Body of pancreas (tissue), 4 donors: ENCODE measurements at places on chromosomes 11 and 22. TPM values are rescaled to one million over a fixed set of nuclear protein-coding genes. Genes with fewer than 3 reads are reported as not detected.
A peak's percentile ranks its signal among the peaks of the same experiment; 100 is the strongest.

DNA sequence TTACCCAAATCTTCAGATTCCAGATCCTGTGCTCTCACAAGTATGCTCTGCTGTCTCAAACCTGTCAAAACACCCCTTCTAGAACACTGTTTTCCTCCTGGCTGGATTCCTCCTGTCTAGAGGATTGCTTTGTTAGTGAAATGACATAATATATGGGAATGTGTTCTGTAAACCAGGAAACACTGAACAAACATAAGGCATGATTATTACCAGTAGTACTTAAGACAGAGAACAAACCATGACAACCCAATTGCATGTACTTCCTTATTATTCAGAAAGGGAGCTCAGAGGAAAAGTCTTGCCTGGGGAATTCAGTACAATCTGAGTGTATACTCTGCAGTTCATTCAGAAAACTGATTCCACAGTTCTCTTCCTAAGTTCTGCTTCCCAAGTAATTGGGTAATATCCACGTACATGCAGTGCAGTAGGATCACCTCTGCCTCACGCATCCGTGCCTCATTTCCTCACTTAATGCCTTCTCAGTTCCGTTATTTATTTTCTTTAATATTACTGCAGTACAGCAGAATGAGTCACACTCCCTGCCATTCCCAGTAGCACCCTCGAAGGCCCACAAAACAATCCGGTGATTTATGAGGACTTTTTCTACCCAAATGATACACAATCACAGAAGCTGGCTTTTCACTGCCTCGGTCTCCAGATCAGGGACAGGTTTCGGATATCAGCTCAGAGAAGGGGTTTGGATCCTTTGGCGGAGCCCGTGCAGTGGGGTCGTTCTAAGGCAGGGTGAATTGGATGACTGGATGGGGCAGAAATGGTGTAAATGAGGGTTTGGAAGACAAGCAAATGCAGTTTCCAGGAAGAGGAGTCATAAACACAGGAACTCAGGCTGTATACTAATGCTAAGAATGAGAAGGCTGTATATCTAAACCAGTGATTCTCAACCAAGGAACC is 896.9 kb downstream of the KCNA4 start:
- H3K27ac ChIP-seq = no peak overlapping the region
- H3K27me3 ChIP-seq = no peaks in the 10 kb centered on the region
- no peaks in the 10 kb centered on the region for H3K36me3 ChIP-seq
- H3K4me1 ChIP-seq = no peaks in the 10 kb centered on the region

Gene BATF2
- total RNA-seq = 2.3 TPM

Gene OR6A2
- 2.3 TPM for total RNA-seq

Gene ART5
- not detected for total RNA-seq

GRCh38 chr11:61827571-61828378 is at the start of gene FADS2:
FADS2 (plus strand) TSS chr11:61828300; CDS start chr11:61828391, 91 bp downstream.
- no peaks in the 10 kb centered on the region for H3K27me3 ChIP-seq
- H3K27ac ChIP-seq = peak within 1 kb of the TSS; percentile 75
- peaks cover 26% of the 10 kb centered on the region for H3K4me1 ChIP-seq
- peak within 1 kb of the TSS; percentile 22 for H3K4me3 ChIP-seq
- H3K36me3 ChIP-seq = no peaks in the 10 kb centered on the region

DNA sequence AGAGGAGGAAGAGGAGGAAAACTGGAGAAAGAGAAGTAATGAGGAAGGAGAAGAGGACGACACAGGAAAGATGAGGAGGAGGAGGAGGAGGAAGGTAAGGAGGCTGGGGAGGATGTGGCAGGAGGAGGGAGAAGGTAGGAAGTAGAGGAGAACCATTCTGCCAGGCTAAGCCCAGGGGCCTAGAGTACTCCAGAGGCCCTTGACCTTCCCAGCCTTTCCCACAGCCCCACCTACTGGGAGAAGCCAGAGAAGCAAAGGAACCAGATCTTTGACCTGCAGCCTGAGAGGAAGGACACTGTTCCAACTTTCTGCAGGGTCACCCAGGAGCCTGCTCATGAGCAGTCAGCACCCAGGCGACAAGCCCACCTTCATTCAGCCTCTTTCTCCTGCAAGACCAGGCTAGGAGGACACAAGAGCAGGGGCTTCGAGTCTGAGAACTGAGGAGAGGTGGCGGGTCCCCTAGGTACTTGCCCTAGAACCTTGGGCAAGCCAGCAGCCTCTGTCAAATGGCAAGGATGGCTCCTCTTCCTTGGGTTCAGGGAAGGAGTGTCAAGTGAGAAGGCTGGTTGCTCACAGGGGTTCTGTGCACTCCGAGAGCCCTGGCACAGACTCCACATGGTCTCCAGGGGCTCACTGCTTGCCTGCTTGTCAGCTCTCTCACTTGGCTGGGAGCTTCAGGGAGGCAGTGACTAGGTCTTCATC is 27.9 kb upstream of the OAF start:
- peak overlapping the region; percentile 94 for H3K27ac ChIP-seq
- no peaks in the 10 kb centered on the region for H3K27me3 ChIP-seq
- DNase-seq = peak; percentile 78
- H3K36me3 ChIP-seq = no peaks in the 10 kb centered on the region
- no peak overlapping the region for H3K4me3 ChIP-seq
- peaks cover 64% of the 10 kb centered on the region for H3K4me1 ChIP-seq

Gene CBLIF
- total RNA-seq = not detected

- H3K27me3 ChIP-seq = no peaks in the 10 kb centered on the region
- no peaks in the 10 kb centered on the region for H3K36me3 ChIP-seq
- no peak overlapping the region for H3K4me3 ChIP-seq
- peaks cover 29% of the 10 kb centered on the region for H3K4me1 ChIP-seq
- H3K27ac ChIP-seq = no peak overlapping the region
- DNase-seq = no peak
These were observed 60.2 kb downstream of the LRP5 start for GRCh38 chr11:68372625-68373024.

Gene A4GALT
- 3.1 TPM for total RNA-seq

Gene SYT8
- 32.6 TPM for total RNA-seq

GRCh38 chr11:126990716-126991480 is 9.7 kb downstream of the KIRREL3 start:
- H3K27ac ChIP-seq = no peak overlapping the region
- DNase-seq = no peak
- H3K36me3 ChIP-seq = no peaks in the 10 kb centered on the region

Gene OR52W1
- not detected for total RNA-seq

Gene OR10D3
- not detected for total RNA-seq

GRCh38 chr11:127925475-127925874 is 661.9 kb downstream of the ETS1 start:
- H3K27ac ChIP-seq = no peak overlapping the region
- H3K4me1 ChIP-seq = no peaks in the 10 kb centered on the region
- peaks cover 4% of the 10 kb centered on the region for H3K27me3 ChIP-seq

Gene PDE2A
- total RNA-seq = 29.3 TPM
